Left ventricle myocardium superior (tissue), 1 donor: ENCODE measurements at places on chromosomes 12 and 14. TPM values are rescaled to one million over a fixed set of nuclear protein-coding genes. Genes with fewer than 3 reads are reported as not detected.

AHSA1 gene
- total RNA-seq = 231 TPM

FGF23 gene
- total RNA-seq = not detected

PLEKHG3 gene
- 22.0 TPM for total RNA-seq

DNA sequence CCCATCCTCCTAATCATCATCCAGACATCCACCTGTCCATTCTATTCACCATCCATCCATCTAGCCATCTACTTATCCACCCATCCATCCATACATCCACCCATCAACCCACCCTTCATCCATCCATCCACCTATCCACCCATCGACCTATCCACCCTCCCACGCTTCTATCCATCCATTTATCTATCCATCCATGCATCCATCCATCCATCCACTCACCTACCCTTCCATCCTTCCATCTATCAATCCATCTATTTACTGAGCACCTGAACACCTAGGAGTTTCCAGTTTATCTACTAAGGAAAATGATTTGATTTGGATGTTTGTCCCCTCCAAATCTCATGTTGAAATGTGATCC, 7.5 kb downstream of the RIN3 start:
- DNase-seq = no peak

- DNase-seq = no peak
Observed at GRCh38 chr12:90909069-90909770, 45.8 kb downstream of the CCER1 start.

- DNase-seq = no peak
Observed at GRCh38 chr12:121314431-121314830, 17.9 kb upstream of the CAMKK2 start.

DNA sequence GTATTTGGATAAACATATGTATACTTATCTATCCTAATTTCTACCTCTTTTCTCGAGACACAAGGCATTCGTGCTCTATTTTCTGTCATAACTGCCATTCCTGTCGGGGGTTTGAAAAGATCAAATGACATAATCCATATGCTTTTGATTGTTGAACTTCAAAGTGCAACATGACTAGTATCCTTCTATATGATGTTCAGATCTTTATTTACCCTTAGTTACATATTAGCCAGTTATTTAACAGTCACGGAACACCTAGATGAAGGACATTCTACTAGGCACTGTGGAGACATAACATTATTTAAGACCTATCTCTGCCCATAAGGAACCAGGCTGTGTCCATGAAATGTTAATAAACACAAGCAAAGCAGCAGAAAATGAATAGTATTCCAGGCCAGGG, 11.2 kb upstream of the GRIN2B start:
- no peak for DNase-seq

GRCh38 chr12:62983594-62983993, 48.6 kb upstream of the PPM1H start:
- DNase-seq = no peak

- no peak for DNase-seq
Observed at GRCh38 chr14:63544591-63545299, 1.6 kb upstream of the PPP2R5E start.

- DNase-seq = peak; percentile 77
Observed at GRCh38 chr12:54207539-54208294, 18.9 kb upstream of the SMUG1 start.

DNA sequence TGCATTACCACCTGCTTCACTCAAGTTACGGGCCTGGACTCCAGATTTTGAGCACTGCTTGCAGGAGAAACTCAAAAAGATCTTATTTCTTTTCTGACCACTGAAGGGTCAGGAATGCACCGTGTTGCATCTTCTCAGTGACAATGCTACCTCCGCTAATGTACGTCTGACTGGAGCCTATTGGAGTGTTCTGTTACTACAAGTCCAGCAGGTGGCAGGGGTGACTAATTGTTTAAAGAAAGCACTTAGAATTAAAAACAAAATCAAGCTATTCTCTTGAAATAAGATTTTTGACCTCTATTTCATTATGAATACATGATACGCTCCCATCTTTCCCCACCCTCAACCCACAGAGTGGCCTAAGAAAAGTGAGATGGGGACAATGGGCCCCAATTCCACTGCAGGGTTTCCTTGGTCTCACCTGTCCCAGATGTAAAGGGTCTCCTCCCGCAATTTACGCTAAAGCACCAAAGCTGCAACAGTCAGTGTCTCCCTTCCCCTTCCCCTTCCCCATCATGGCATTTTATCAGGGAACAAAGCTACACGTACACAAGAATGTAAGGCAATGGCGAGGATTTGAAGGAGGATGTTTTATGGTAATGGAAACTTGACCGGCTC, 2.2 kb downstream of the TBPL2 start:
- DNase-seq = no peak

DNA sequence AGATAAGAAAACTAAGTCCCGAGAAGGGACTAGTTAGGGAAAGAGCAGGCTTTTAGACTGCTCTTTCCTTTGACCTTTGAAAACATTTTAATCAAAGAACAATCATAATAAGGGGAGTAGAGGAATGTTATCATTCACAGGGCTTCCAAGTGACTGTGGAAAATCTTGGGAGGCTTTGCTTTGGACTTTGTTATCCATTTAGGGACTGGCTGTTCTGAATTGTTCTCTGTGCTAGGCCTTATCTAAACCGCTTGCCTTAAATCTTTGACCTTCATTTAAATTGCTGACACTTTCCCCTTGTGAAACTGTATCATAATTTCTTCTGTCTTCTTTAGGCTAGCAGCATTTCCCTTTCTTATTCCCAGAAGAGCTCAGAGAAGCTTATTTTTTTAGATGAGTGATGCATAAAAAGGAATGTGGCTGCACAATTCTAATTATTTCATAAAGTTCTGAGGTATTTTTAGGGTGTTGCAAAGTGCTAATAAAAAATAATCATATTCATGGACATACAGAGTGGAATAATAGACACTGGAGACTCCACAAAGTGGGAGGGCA, 9.5 kb upstream of the CALM1 start:
- DNase-seq = no peak

GRCh38 chr12:20577054-20577453, 118.1 kb upstream of the SLCO1C1 start:
- no peak for DNase-seq
